ENCODE measurements at places on chromosomes 16 and 17.

GRCh38 chr16:3577302-3577752 lies at the start of gene NLRC3:
Gene NLRC3 (minus strand): TSS chr16:3577403. CDS start chr16:3565036, 12,367 bp downstream.
- no peak for DNase-seq

- DNase-seq: no peak
Measured at GRCh38 chr16:72442385-72443158, 270.6 kb upstream of the PMFBP1 start.

DNA sequence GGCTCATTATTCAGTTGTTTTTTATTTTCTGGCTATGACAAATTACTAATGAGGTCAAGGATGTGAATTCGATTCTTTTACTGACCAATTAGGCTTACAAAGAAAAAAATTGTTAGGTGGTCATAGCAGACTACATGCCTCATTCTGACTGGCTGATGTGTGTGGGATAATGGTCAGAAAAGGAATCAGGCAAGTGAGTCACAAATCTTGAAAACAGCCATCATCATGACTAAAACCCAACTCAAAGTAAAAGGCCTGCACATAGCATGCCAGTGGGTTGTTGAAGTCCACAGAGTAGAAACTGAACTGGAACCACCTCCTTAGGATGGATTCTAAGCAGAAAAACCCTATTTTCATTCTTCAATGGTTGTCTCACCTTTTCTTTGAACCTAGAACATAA lies 8.6 kb downstream of the RPGRIP1L start:
- no peak for DNase-seq

DNA sequence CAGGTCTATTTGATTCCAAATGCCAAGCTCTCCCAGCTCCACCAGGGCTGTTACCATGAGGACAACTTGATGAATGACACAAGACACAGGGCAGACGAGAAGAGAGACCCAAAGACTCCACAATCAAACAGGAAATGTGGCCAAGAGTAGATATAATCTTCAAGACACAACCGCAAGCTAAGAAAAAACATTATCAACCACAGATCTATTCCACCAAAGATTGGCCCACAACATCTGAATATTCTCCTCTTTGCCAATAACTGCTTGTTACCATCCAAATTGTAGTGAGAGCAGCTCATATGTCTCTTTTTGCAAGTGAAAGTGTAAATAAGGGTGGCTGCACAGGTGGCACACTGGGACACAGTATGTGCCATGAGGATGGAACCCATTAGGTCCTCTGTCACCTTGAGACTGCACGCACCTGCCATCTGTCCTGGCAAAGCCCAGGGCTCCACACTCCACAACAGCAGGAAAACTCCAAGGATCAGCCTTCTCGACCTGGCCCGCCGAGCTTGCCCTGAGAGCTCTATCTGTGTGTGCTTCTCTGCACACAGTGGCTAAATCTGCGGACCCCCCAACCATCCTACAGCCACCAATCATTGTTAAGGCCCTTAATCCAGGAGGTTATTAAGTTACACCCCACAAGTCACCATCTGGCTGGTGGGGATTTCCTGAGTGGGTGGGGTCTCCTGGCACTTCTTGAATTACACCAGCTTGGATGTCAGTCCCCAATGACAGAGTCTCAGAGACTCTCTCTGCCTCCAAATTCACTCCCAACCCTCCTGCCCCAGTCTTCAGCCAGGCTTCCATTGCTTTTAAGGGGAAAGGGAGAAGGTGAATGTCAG lies 50.5 kb downstream of the DYNLRB2 start:
- DNase-seq: no peak

DNA sequence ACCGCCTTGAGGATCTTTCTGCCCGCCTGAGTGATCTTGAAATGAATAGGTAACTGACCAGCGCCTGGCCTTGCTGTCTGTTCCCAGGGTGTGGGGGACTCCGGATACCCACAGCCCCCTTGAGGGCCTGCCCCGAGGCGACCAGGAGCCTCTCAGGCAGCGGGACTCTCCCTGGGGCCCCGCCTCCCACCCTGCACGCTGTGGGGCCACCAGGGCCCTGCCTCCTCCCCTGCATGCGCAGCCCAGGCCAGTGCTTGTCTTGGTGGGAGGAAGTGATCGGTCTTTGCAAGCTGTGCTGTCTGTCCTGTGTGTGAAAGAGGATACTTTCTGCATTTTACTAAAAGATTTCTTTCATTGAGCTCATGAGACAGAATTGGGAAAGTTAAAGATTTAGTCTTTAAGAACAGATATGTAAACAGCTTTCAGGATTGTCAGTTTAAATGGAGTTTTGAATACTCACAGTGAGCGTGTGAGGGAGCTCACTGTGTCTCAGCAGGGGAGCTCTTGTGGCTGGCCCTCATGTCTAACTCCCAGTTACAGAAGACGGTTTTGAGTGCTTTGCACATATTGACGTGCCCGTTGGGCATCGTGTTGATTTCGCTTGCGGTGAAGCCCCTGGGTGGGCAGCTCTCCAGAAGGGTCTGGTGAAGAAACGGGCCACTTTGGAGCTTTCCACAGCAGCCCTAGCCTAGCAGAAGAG lies 36.1 kb upstream of the CAPN15 start:
- DNase-seq: no peak

DNA sequence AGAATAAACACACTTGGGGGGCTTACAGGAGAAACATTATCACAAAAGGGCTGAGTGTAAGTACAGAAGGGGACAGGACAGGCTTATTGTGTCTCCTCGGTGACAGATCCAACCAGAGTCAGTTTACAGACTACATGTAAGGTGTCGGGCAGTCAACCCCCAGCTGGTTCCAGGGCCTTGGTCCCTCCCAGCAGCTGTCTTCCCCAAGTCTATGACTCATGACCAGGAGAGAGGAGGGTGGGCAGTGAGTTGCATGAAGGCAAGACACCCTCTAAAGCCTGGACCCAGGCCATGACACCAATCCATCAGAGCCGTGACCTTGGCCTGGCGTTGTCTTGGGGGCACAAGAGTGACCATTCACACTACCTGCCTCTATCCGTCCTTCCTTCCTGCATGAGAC lies 276.2 kb upstream of the CCL2 start:
- no peak for DNase-seq

DNA sequence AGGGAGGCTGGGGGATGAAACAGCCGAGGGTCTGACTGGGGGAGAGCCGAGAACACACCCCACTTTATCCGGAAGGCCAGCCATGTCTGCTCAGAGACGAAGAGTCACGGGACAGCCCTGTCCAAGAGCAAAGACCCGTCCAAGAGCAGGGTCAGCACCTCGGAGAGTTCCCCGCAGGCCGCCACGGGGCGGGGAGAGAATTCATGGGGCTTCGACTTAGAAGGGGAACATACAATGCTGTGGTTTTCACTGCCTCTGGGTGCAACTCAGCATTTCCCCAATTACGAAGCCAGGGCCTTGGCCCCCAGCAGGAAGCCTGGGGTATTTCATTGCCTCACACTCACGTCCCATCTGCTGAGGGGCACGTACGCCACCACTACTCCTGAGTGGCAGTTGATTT lies 59.3 kb downstream of the JPH3 start:
- no peak for DNase-seq

- DNase-seq: no peak
Measured at GRCh38 chr16:17831330-17831729, 360.6 kb upstream of the XYLT1 start.
